ENCODE measurements at places on chromosomes 3 and 15.

GRCh38 chr3:12438318-12438717 lies 46.0 kb upstream of the TSEN2 start:
- no peak for DNase-seq

DNA sequence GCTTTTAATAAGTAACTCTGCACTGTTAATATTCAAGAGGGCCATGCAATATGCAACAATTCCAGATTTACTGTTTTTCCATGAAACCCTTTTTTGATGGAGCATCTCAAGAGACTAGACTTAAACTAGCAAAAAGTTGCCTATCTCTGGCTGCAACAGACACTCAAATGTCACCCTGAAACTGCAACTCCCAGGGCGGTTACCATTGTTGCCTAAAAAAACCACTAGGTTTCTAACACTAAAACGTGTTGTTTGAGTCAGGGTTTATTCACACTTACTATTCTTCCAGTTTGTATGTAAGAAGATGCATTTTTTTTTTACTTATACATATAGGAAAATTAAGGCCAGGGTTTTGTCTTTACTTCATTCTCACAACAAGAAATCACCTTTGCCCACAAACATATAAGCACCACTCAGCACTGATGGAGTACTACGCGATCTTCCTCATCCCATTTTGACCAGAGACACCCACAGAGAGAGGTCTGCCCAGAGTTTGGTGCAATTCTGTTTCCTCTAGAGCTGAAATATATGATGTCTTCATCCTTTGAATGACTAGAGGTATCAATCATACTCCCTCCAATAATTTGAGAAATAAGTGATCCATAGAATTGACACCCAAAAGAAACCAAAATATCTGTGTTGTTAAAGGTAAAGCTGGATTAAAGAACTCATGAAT lies 124.0 kb upstream of the SNTN start:
- no peak for DNase-seq

- DNase-seq = no peak
Observed at GRCh38 chr3:23669541-23670255, 136.1 kb upstream of the UBE2E1 start.

DNA sequence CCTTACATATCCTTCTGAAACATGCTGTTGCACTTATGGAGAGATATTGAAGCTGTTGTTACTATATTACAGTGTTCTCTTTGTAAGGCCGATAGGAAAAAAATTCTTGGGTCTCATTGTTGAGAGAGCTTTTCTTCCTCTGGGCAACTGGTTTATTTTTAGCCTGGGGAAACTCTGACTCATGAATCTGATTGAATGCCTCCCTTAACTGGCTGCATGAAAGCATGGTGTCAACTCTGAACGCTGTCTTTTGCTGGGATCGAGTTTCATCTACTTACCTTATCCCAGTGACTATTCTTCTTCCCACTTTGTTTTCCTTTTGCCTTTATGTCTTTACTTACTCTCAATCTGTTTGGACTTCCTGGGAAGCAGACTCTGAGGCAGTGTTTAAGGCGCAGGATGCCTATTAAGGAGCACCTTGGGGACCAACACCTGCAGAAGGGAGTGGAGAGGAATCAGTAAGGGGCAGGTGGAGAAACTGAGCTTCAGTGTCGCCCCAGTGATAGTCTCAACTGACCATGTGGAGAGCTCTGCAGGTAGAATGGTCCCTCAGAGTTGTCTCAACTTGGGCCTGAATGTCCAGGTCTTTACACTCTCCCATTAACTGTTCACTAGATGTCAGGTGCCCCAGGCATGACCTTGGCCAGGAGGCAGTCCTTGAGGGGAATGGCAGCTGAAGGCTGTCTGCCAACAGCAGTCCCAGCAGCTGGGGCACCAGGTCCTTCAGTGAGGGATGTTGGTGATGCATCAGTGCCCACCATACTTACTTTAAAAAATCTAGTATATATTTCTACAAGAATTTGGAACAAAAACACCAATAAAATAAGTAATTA lies 88.9 kb upstream of the CCNL1 start:
- peak; percentile 92 for DNase-seq

DNA sequence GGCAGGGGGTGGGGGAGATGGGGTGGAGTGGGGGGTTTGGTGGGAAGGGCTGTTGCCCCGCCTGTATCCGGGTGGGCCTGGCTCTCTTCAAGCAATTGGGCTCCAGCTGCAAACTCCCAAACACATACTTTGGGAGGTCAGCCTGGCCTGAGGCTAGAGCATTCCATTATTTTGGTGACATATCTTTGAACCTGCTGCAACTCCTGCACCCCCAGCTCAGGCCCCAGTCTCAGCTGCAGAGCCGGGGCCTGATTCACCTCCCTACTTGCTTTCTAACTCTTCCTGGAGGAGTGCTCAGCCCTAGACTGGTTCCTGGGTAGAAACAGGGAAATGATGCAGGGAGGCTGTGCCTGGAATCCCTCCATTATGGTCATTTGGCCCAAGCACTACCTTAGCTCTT lies 140.8 kb upstream of the PRR23C start:
- DNase-seq = no peak

DNA sequence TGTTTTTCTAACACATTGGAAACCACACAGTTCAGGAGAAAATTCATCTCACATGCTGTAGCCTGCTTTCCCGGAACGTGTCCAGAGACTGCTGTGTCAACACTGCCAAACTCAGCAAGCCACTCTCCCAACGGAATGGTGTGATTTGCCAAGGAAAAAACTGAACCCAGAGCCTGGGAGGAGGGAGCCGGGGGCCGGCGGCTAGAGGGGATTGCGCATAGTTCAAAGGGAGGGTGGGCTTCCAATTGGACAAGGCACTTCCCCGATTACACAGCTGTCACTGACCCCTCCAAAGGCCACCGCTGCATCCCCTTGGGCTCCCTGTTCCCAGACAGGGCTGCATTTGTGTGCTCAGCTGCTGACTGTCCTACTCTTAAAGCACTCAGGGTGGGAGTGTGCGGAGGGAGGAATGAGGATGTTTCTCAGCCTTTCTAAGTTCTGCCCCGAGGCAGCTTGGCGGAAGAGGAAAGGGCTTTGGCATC lies 256.2 kb downstream of the ZNF621 start:
- peak; percentile 21 for DNase-seq

DNA sequence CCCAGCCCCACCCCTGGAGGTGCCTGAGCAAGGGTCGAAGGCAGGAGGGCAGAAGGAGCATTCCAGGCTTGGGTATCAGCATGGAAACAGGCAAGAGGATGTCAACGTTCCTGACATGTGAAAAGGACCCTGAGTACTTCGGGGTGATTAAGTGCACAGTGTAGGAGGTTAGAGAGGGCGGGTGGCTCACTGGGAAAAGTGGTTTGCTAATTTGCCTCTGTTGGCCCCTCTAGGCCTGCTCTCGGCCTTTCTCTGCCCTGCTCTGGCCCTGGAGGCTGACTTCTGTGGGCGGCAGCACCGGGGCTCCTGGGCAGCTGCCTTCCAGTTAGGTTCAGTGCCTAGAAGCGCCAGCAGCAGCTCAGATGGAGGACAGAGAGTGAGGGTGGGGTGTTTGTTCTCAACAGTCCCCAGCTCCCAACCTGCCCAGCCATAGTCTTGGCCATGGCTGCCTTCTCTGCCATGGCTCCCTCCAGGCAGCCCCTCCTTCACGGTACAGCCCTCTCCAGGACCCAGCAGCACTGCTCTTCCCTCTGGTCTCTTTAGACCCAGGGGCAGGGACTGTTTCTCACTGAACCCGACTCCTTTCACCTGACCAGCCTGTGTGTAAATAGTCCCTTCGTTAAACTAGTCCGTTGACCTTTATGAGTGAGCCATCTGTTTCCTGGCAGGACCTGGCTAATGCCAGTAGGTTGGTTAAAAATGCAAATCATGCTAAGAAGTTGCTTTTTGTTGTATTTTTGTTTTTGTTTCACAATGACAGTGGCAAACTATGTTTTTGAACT lies 107.1 kb upstream of the TPM1 start:
- DNase-seq = peak; percentile 16

DNA sequence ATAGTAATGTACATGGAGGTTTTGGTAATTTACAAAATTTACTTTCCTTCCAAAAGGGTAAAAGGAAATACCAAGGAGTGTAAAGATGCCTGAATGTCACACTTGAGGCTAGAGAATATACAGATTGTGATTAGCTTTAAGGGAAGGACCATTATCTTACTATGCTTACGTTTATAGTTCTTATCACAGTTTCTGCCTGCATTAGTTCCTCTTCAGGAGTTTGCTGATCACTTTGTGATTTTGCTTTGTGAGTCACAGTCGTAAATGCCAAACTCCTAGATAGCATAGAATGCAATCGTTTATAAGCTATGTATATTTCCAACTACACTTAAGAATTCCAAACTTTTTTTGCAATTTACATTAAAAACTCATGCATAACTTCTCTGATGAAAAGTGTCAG lies 1034.6 kb downstream of the DIPK2A start:
- no peak for DNase-seq

DNA sequence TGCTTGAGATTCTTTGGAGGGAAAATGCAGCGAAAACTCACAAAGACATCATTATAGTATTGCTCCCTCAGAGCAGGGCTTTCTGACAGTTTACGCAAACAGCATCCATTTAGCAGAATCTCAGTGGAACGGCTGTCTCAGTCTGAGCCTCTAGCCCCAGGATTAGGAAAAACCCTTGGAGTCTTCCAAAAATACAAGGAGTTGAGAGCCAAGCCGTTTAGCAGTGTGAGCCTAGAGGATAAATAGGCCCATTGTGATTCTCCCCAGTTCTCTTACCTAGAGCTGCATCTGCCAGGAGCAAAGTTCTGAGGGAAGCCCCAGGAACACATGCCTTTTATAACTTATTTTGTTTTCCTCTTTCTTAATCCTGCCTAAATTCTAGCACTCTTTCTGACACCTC lies 359.6 kb downstream of the NTRK3 start:
- DNase-seq = no peak

Measured in fibroblast of gingiva (primary cell).